ENCODE measurements at places on chromosomes 7 and 10.

DNA sequence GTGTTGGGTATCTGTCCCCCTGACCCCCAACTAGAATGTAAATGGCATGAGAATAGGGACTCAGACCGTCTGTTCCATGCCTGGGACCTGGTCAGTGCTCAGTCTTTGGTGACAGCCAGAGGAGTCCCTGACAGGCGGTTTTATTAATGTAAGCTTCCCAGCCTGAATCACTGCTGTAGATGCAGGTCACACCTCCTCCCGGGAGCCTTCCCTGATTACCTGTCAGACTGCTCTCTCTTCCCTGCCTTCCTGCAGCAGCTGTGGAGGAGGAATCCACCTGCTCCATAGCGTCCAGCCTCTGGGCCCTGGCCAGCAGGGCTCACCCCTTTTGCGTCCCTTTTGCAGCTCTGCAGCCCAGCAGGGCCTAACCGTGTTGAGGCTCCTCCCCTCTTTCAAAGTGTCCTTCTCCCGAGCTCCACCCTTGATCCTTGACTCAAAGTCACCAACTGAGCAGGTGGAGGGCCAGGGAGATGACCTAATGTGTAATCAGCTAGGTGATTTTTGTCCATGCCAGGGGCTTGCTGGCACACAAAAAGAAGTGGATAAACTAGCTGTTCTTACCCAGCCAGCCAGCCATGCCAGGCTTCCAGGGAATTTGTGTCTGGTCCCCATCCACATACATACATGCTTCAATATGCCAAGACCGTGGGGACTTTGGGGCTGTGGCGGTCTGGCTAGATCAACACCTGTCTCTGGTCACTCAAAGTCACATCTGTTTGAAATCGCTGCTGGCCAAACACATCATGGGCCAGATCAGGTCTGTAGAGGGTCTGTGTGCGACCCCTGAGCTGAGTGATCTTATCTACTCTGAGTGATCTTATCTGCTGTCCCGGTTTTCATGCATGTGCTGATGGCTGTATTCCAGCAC lies 195.1 kb downstream of the CCDC3 start:
- no peak for DNase-seq

DNA sequence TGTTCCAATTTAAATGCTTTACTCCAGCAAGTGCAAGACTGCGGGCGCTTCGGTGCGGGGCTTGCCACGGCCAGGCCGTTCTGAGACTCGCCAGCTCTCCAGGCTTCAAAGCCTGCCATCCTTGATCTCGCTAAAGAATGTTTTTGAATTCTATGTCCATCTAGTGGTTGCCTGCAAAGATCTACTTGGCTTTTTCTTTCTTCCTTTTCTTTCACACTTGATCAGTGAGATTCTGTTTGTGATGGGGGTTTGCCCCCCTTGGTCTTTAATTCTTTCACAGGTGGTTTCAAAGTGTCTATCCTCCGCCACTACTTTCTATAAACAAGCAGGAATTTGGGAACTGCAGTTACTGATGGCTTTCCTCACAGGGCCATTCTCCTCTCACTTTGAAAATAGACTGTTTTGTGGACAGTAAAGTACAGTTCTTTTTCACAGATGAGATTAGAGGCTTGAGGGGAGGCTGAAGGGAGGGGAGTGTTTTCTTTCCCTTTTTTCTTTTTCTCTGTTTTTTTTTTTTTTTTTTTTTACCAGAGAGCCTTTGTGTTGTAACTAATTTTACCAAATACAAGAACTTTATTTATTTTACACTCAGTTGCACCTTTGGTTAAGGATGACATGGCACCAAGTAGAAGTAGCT lies 15.2 kb upstream of the FBXW4 start:
- no peak for DNase-seq

DNA sequence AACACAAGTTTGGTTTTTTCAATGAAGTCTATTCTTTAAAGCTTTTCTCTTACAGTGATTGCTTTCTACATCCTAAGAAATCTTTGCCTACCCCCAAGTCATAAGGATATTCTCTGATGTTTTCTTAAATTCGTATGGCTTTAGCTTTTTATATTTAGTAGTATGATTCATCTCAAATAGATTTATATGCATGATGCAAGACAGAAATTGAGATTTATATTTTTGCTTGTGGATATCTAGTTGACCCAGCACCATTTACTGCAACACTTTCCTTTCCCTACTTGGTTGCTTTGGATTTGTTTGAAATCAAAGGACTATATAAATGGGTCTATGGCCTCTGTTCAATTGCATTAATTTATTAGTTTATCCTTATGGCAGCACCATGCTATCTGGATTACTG lies 113.9 kb downstream of the ZNF438 start:
- DNase-seq: no peak

DNA sequence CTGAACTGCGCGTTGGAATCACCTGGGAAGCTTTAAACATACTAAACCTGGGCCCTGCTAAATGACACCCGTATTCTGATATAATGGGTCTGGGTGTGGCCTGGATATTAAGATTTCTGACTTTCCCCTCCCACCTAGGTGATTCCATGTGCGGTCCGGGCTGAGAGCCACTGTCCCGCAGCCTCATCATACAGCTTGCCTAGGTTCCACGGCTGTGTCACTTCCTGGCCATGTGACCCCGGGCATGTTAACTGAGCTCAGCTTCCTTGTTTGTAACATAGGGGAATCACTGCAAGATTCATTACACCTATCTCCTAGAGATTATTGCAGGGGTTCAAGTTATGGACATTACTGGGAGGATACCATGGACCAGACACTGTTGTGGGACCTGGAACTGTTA lies 472.7 kb upstream of the GALNT17 start:
- DNase-seq: no peak

GRCh38 chr7:44310221-44310848 lies 15.1 kb downstream of the CAMK2B start:
- no peak for DNase-seq

- no peak for DNase-seq
Measured at GRCh38 chr7:151408839-151409666, 785 bp downstream of the WDR86 start.

GRCh38 chr7:131039355-131039762 lies 288.3 kb upstream of the MKLN1 start:
- no peak for DNase-seq

- DNase-seq: no peak
Measured at GRCh38 chr7:150564006-150564405, 3.2 kb upstream of the GIMAP4 start.

DNA sequence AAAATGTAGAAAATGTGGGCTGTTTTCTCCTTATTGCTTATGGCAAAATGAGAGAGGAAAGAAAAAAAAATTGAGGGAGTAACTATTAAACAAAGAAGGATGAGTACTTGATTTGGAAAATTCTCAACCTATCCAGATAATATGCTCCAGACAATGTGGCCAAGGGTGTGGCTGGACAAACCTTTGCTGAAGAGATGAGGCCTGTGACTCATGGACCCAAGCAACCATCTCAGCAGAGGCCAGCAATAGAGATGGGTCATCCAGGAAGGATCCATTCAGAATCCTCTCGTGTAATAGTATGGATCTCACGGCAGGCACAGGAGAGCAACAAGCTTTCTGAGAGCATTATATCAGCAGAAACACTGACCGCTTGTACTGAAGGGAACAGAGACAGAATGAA lies 120.3 kb upstream of the CELF2 start:
- DNase-seq: no peak

DNA sequence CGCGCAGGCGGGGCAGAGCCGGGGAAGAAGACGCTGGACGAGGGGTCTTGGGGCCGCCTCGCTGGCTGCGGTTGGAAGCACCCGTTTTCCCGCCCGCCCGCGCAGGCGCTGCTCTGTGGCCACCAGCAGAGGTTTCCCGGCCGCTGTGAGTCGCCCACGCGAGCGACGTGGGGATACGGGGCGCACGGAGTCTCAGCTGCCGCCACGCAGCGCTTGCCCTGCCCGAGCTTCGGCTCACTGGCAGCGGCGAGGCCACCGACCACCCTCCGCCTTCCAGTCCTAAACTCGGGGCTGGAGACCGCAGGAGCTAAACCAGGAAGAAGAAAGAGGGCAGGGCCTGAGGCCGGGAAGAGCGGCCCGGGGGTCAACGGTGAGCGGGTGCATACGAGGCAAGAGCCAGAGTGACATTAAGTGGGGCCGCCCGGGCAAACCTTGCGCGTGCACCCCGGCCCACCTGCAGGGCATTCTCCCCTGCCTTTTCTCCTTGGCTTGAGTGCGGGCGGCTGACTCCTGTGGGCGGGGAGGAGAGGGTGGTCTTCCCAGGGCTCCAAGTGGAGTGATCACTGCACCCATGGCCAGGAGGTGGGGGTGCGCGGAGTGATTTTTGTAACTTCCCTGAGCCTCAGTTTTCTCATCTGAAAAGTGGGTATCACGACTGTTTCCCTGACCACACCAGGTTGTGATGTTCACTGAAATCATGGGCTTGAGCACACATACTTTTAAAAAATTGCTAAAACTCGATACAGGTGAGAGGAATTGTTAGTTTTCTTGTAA lies 7.1 kb upstream of the EMX2 start:
- peak; percentile 56 for DNase-seq

DNA sequence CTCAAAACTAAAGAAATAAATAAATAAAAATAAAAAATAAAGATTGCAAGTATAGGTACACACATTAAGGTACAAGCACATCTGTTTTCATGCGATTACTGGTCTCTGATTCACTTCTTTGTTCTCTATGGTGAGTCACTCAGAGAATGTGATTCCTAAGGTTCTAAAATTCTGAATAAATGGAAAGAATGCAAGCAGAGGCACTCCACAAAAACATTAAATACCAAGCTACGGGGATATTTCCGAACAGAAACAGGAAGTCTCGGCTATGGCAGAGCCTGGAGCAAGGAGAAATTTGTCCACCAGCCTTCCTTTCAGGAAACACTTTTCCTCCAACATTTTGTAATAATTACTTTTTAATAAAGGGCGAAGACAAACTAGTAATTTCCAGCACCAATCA lies 1.4 kb downstream of the VOPP1 start:
- DNase-seq: no peak
